Ovary (tissue), 10 donors: ENCODE measurements at places on chromosomes 12 and 14.

GRCh38 chr14:80354860-80355581 is 143.7 kb upstream of the DIO2 start:
- H3K4me3 ChIP-seq = no peak overlapping the region
- H3K27me3 ChIP-seq = no peaks in the 10 kb centered on the region
- no peak for DNase-seq
- H3K36me3 ChIP-seq = no peaks in the 10 kb centered on the region
- H3K4me1 ChIP-seq = no peaks in the 10 kb centered on the region
- no peak overlapping the region for H3K27ac ChIP-seq

- no peak overlapping the region for H3K27ac ChIP-seq
- H3K4me1 ChIP-seq = peaks cover 17% of the 10 kb centered on the region
- no peaks in the 10 kb centered on the region for H3K27me3 ChIP-seq
- no peak for DNase-seq
- H3K4me3 ChIP-seq = no peak overlapping the region
These were observed 24.3 kb downstream of the GPRC5A start for GRCh38 chr12:12915656-12916055.

DNA sequence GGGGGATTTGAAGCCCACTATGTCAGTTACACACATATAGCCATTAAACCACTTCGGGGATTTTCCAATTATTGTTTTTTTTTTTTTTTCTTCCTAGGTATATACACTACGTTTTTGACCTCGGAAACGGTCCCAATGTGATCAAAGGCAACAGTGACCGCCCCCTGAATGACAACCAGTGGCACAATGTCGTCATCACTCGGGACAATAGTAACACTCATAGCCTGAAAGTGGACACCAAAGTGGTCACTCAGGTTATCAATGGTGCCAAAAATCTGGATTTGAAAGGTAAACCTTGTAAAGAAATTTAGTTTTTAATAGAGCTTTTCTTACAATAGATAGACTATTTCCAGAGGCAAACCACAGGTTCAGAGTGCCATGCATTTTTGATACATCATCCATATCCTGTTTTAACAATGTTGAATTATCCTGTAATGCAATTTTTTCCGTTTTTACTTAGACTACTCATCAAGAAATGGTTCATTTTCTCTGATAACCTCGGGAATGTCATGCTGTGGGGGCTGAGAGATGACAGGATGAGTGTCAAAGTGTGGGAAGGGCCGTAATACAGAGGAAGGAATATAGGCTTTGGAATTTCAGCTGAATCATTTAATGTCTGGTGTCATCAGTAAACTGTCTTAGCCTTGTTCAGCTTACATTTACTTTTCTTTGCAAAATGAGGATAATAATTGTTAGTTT is 797.1 kb downstream of the NRXN3 start:
- no peaks in the 10 kb centered on the region for H3K36me3 ChIP-seq
- no peaks in the 10 kb centered on the region for H3K27me3 ChIP-seq
- no peak overlapping the region for H3K4me3 ChIP-seq
- no peak for DNase-seq
- H3K4me1 ChIP-seq = no peaks in the 10 kb centered on the region

GRCh38 chr12:70543444-70543843 is 93.8 kb downstream of the PTPRB start:
- no peaks in the 10 kb centered on the region for H3K27me3 ChIP-seq
- no peaks in the 10 kb centered on the region for H3K36me3 ChIP-seq
- H3K27ac ChIP-seq = no peak overlapping the region
- H3K4me3 ChIP-seq = no peak overlapping the region
- no peaks in the 10 kb centered on the region for H3K4me1 ChIP-seq

- no peak overlapping the region for H3K4me3 ChIP-seq
- peaks cover 14% of the 10 kb centered on the region for H3K4me1 ChIP-seq
- DNase-seq = peak; percentile 65
- no peaks in the 10 kb centered on the region for H3K27me3 ChIP-seq
These were observed 108.3 kb downstream of the CRADD start for GRCh38 chr12:93785249-93786010.

DNA sequence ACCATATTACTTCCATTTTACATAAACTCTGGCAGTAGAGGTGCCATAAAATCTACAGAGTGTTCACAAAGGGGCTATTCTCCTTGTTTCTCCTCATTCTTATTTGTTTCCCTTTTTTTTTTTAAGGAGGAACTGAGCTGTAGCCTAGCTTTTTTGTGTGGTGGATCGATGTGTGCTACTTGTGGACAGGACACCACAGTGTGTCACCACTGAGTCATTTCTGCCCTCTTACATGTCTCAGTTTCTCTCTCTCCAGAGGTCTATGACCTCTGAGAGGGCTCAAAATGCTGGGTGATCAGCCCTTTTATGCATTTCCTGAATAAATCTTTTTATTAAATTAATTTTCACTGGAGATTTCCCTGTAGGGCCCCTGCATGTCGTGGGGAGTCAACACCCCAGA is 370.2 kb downstream of the ADGRD1 start:
- H3K27ac ChIP-seq = no peak overlapping the region
- no peaks in the 10 kb centered on the region for H3K4me1 ChIP-seq
- H3K4me3 ChIP-seq = no peak overlapping the region
- H3K36me3 ChIP-seq = no peaks in the 10 kb centered on the region
